ENCODE measurements at places on chromosomes 1 and 21. TPM values are rescaled to one million over a fixed set of nuclear protein-coding genes. Genes with fewer than 3 reads are reported as not detected.
A peak's percentile ranks its signal among the peaks of the same experiment; 100 is the strongest.

CA14 gene
- 0.09 TPM for total RNA-seq

HOOK1 gene
- 4.7 TPM for total RNA-seq

OR2T5 gene
- not detected for total RNA-seq

- H3K4me3 ChIP-seq = no peak overlapping the region
- H3K27me3 ChIP-seq = no peaks in the 10 kb centered on the region
- H3K36me3 ChIP-seq = no peaks in the 10 kb centered on the region
- peak; percentile 78 for DNase-seq
- H3K27ac ChIP-seq = no peak overlapping the region
- peaks cover 5% of the 10 kb centered on the region for H3K4me1 ChIP-seq
These were observed 118.4 kb downstream of the CRYAA start for GRCh38 chr21:43287111-43287760.

DNA sequence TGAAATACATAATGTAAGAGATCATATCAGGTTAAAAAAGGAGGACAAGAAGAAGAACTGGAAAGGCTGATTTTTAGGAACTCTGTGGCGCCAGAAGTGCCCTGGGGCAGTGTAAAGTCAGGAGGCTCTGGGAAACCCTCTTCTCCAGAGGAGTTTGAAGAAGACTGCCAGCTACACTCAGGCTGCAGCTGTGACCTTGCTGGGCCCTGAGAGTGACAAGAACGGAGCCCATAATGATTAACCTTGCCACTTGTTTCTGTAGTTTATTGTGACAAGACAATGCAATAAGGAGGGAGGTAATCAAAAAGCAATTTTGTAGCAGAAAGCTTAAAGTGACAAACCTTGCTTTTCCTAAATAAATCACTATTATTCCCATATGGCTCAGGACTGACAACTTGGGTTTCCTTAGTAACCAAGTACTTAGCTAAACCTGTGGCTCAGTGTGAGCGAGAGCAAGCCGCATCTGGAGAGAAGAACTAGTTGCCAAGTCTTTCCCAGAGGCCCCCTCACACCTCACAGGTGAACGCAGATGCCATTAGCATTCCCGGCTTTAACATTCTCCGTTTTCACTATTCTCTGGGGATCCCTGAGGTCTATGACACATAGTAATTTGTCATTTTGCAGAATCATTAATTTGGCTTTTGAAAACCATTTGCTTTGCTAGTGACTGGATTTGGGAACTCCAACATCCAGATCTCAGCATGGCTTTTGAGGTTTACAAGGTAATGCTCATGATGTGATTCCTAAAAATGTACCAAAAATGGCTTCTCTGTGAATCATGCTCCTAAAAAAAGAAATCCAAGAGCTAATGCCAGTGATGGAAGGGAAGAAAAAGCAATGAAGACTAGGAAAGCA lies 115.9 kb downstream of the OMA1 start:
- no peak overlapping the region for H3K4me3 ChIP-seq
- DNase-seq = no peak

RGS8 gene
- total RNA-seq = 0.19 TPM

KDF1 gene
- total RNA-seq = 2.5 TPM

GRCh38 chr1:205259324-205259832 lies 31.6 kb downstream of the TMCC2 start:
- peaks cover 15% of the 10 kb centered on the region for H3K4me1 ChIP-seq
- no peaks in the 10 kb centered on the region for H3K36me3 ChIP-seq
- H3K4me3 ChIP-seq = no peak overlapping the region
- H3K27me3 ChIP-seq = peaks cover 8% of the 10 kb centered on the region

GRHL3 gene
- total RNA-seq = 0.90 TPM

PCSK9 gene
- 0.09 TPM for total RNA-seq

DNA sequence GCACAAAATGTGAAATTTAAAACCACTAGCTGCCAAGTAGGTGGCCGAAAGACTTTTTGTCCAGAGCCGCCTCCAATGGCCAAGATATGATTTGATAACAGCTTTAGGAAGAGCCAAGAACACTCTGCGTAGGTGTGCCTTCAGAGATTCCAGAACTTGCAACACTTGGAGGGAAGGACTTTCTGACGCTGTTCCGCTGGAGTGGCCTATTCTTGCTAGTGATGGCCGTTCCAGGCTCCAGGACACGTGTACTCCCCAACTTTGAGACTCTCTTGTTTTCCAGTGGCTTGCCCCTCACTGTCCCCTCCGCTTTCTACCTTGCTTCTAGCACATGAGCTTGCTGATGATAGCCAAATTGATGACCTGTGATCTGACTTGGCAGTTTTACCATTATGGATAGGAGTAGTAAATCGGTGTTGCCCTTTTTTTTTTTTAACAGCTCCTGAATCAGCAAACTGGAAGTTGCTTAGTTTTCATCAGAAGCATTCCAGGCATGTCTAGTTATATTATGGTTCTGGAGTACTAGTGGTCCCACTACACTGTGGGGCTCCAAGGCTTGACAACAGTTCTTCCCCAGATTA lies 1.0 kb downstream of the PRDX6 start:
- H3K27me3 ChIP-seq = no peaks in the 10 kb centered on the region
- peaks cover 12% of the 10 kb centered on the region for H3K4me1 ChIP-seq
- H3K4me3 ChIP-seq = peak overlapping the region; percentile 74

DNA sequence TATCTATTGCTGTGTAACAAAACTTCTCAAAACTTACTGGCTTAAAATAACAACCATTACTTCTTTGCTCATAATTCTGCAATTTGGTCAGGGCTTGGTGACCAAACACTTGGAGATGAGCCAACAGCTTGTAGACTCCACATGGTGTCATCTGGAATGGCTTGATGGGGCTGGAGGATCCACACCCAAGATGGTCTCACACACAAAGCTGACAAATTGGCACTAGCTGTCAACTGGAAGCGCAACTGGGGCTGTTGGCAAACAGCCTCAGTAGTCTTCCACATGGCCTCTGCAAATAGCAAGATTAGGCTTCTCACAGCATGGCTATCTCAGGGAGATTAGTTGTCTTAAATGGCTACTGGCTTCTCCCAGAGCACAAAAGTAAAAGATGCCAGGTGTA lies 27.1 kb upstream of the MTF2 start:
- no peak overlapping the region for H3K4me3 ChIP-seq
- no peaks in the 10 kb centered on the region for H3K27me3 ChIP-seq
- no peak overlapping the region for H3K27ac ChIP-seq
- H3K36me3 ChIP-seq = no peaks in the 10 kb centered on the region
- DNase-seq = no peak

GRCh38 chr1:175188936-175189335 lies 3.6 kb downstream of the KIAA0040 start:
- peak overlapping the region; percentile 64 for H3K27ac ChIP-seq
- peaks cover 50% of the 10 kb centered on the region for H3K4me1 ChIP-seq
- DNase-seq = peak; percentile 84
- peak overlapping the region; percentile 13 for H3K4me3 ChIP-seq
- H3K27me3 ChIP-seq = no peaks in the 10 kb centered on the region

DNA sequence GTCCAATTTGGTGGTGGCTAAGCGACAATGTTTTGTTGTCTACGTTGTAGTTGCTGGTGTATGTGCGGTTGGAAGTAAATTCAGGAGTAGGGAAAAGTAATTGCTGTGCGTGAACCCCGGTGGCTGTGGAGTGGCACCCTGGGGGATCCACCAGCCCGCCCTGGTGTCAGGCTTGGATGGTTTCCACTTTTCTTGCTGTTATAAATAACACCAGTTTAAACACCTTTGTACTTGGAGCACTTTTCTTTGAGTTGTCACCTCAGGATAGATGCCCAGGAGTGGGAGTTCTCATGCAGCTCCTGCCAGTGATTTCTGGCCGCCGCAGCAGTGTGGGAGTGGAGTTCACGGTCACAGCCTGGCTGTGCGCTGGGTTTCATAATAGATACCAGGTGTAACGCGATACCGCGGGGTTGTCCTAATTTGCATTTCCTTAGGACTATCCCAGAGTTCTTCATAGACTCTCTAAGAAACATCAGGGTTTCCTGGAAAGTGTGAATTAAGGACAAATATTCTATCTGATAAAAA lies 12.8 kb upstream of the TMEM200B start:
- no peaks in the 10 kb centered on the region for H3K36me3 ChIP-seq
- peaks cover 26% of the 10 kb centered on the region for H3K27me3 ChIP-seq
- H3K4me1 ChIP-seq = no peaks in the 10 kb centered on the region
- no peak overlapping the region for H3K4me3 ChIP-seq

DNA sequence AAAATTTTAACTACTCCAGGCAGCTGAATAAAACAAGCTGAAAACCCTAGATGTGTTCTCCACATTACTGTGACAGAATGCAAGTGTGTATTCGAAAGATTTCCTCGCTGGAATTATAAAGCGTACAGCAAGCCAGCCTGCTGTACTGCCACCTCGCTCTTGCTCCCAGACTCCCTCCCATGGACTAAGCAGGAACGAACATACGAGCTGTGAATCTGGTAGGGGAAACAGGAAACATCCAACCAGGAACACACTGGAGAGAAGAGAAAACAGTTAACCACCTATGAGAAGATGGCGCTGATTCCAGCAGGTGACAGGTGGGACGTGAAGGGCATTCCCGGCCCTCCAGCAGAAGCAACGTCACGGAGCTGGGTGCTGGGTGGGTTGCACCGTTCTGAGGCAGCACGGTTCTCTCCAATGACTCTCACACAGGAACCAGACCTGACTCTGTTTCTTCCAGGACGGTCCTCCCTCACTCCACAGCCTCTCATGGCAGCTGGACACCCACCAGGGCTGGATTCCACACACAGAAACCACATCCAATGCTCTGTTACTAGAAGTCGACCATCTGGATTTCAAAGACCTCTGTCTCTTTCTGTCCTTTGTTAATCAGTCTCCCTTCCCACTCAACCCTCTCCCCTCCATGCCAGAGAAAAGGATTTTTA lies 219.2 kb downstream of the RERE start:
- H3K36me3 ChIP-seq = peaks cover 2% of the 10 kb centered on the region
- H3K27ac ChIP-seq = no peak overlapping the region
- DNase-seq = no peak
- H3K4me1 ChIP-seq = peaks cover 1% of the 10 kb centered on the region
- no peak overlapping the region for H3K4me3 ChIP-seq

DNA sequence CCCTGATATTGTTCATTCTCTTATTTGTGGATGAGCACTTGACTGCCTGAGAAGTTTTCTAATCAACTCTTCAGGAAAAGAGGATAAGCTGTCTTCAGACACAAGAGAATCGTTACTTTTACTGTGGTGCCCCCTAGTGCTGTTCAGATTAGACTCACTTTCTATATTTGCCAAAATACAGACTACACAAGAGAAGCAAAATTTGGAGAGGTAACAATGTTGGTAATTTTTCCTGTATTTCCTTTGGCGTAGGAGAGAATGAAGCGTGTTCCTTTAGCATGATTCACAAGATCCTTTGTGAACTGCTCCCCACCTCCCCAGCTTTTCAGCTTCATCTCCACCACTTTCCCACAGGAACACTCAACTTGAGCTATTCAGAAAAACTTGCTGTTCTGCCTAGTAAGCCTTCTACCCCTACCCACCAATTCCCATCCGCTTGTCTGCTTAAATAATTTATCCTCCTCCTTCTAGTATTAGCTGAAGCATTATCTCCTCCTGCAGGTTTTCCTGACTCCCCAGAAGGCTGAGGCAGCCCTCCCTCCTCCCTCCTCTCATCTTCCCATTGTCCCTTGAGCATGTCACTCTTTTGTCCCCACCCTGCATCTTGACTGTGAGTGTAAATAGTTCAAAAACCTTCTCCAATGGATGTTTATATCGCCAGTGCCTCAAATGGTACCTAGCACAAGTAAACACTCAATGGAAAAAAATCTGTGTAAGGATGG lies 4.5 kb downstream of the TNFSF4 start:
- no peak overlapping the region for H3K4me3 ChIP-seq
- H3K36me3 ChIP-seq = no peaks in the 10 kb centered on the region
- no peaks in the 10 kb centered on the region for H3K27me3 ChIP-seq
- H3K27ac ChIP-seq = no peak overlapping the region
- H3K4me1 ChIP-seq = peaks cover 13% of the 10 kb centered on the region

PDZK1IP1 gene
- 1.1 TPM for total RNA-seq

TRAF3IP3 gene
- total RNA-seq = 241 TPM

MACO1 gene
- total RNA-seq = 21.3 TPM

DNA sequence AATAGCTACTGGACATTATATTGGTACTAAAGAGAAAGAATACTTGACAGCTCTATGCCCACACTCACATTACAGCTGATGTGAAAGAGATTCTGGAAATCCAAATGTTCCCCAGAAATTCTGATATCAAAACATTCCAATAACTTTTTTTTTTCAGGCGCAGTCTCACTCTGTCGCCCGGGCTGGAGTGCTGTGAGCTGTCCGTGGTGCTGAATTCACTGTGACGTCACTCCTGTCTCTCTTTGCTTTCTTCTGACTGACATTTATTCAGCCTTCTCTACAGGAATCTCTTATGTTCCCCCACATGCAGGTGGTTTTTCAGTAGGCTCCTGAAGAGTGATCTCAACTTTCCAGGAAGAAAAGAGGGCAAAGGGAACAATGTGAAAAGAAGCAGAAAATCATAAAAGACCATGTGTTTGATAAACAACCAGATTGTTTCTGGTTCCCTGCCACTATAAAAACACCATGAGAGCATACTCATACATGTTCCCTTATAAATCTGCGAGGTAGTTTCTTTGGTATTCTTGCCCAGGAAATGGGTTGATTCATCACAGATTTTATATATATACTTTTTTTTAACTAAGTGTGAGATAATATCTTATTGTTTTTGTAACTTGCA lies 6.2 kb downstream of the S100A7A start:
- peak; percentile 41 for DNase-seq
- H3K36me3 ChIP-seq = no peaks in the 10 kb centered on the region
- H3K4me1 ChIP-seq = no peaks in the 10 kb centered on the region
- no peaks in the 10 kb centered on the region for H3K27me3 ChIP-seq
- H3K27ac ChIP-seq = no peak overlapping the region
- H3K4me3 ChIP-seq = no peak overlapping the region

CASQ1 gene
- total RNA-seq = 0.42 TPM

DNA sequence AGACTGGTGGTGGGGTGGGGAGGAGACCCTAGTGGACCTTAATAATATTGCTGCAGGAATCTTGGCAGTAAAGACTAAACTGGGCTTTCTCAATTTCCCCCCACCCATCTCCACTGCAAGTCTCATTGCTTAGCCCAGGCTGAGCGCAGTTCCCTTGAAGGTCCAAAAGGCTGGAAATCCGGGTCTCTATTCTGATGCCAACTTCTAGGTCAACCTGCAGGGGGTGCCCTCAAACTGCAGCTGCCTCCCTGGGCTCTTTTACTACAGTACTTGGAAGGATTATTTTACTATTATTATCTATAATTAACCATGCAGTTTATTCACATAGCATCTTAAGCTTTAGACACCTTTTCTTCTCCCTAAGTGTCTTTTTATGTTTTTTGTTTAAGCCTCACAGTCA lies 85.4 kb upstream of the WARS2 start:
- H3K27me3 ChIP-seq = no peaks in the 10 kb centered on the region
- no peaks in the 10 kb centered on the region for H3K36me3 ChIP-seq

OR2L5 gene
- 0.05 TPM for total RNA-seq

OR14K1 gene
- not detected for total RNA-seq

SYPL2 gene
- total RNA-seq = 0.05 TPM

All from thymus (tissue), 14 donors.